ENCODE measurements at places on chromosomes 6 and 20.
A peak's percentile ranks its signal among the peaks of the same experiment; 100 is the strongest.

DNA sequence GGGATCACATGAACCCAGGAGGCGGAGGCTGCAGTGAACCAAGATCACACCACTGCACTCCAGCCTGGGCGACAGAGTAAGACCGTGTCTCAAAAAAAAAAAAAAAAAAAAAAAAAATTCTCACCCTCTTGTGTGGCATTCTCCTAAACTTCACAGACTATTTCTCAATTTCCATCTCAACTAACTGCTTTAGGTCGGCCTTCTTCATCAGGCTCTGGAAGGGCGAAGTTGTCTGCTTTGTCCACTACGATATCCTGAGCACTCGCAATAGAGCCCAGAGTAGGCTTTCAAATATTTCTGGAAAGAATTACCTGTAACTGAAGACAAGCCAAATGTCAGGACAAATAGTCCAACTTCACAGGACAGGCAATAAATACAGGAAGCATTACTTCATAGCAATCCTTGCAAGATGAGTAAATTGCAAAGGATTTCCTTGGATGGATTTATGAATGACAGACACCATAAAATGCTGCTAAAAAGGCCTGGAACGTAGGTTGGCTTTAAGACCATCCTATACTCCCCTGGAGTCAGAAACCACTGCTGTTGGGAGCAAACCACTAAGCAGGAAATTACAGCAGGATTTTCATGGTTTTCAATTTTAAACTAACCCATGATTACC is 116.3 kb upstream of the SLC2A12 start:
- DNase-seq, result no peak

DNA sequence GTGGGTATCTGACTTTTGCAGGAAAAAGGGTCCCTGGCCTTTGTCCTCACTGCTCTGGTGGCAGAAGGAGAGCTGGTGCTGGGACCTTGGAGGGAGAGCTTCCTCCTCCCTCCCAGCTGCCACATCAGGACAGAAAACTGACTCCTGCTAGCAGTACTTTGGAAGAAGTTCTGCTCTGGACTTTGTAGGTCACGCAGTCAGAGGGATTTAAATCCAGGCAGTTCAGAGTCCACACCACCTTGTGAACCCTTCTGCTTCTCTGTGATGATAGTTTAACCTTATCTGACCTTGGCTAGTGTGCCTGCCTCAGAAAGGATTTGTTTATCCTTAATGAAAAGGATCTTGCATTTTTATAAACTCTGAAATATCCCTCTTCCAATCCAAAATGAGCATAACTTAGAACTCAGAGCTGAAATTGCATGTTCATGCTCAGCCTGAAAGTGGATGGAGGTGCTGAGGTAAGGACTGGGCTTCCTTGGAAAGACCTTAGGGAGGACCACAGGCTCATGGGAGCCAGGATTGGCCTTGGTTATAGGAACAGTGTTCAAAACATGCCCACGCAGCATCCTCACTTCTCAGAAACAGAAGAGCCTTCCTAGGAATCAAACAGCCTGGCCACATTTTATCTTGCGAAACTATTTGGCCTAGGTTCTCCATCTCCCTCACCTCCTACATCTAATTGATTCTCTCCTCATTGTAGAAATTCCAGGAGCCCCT is 123.9 kb upstream of the SASH1 start:
- DNase-seq, result no peak

DNA sequence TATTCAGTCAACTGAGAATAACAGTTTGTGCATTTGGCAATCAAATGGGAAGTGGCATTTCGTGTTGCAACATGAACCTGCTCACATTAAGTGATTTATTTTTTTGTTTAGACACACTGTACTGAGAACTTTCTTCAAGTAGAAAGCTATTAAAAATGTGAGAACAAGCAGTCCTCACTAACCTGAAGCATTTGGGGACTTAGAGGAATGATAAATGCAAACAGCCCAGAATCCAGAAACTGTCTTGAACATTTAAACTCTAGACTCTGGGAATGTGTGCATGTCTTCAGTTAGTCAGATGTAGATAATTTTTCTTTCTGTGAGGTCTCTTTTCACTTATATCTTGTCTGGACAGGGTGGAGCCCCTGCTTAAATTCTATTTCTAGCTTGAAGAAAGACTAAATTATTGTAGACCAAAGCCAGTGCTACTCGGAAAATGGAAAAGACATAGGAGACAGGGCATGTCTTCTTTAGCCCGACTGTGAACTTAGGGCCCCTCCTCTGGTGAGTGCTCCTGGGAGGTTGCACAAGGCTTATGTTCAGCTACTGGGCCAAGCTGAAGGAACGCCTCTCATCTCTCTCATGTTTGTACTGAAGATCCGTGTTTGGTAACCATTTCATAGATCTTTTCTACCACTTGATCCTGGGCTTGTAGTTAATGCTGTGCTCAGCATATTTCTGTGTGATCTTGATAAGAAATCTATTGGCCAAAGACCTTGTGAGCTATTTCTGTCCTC is 70.1 kb downstream of the SLX4IP start:
- peak; percentile 10 for DNase-seq

- DNase-seq, result no peak
These were observed 19.1 kb upstream of the LOC128125822 start for GRCh38 chr6:63553208-63553607.

DNA sequence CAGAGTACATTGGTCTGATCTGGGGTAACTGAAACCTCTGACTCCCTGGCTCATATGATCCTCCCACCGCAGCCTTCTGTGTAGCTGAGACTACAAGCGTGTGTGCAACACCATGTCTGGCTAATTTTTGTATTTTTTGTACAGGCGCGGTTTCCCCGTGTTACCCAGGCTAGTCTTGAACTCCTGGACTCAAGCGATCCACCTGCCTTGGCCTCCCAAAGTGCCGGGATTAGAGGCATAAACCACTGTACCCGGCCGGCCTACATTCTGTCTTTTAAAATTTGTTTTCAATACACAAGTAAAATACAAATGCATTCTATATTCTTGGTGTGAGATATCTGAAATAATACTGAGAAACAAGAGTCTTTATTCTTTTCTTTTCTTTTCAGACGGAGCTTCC is 1.7 kb upstream of the CBFA2T2 start:
- no peak for DNase-seq

DNA sequence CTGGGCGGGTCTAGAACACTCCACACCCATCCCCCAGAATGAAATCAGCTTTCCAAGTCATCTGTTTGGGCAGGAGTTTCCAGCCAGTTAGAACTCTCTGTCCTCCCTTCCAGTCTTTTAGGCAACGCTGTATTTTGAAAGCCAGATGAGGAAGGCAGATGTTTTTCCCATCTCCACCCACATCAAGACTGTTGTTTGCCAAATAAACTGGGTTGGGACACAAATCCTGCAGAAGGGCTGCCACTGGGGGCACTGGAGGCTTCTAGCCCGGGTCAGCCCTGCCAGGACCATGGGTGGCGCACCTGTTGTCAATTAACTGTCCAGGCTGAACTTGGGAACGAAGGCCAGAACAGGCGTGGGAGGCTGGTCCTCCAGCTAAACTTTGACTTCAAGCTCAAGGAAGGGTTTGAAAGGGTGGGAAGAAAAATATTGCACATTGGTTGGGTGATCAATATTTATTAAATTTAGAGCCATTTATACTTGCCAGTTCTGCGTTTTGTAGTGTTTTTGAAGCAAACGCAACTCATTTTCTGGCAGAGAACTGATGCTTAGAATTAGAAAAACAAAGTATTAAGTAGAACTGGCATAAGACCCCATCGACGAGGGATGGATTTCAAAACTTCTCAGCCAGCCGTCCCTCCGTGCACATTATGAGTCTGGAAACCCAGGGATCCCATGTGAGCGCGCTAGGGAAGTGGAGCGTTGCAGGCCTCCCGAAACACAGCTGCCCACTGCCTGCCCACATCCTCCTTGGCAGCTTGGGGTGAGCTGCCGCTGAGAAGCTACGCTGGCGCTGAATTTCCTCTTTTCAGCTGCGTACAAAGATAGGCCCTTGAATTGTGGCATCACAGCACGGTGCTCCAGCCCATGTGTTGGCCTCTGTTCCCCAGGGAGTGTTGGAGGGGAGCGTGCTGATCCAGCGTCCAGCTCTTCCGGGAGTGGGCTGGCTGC is 297.4 kb downstream of the QKI start:
- peak; percentile 95 for DNase-seq

GRCh38 chr6:20722455-20722854 is 188.2 kb downstream of the CDKAL1 start:
- DNase-seq, result no peak

GRCh38 chr6:2204272-2204671 is 41.1 kb downstream of the GMDS start:
- no peak for DNase-seq

- no peak for DNase-seq
These were observed 467.1 kb downstream of the HDGFL1 start for GRCh38 chr6:23036406-23036983.

DNA sequence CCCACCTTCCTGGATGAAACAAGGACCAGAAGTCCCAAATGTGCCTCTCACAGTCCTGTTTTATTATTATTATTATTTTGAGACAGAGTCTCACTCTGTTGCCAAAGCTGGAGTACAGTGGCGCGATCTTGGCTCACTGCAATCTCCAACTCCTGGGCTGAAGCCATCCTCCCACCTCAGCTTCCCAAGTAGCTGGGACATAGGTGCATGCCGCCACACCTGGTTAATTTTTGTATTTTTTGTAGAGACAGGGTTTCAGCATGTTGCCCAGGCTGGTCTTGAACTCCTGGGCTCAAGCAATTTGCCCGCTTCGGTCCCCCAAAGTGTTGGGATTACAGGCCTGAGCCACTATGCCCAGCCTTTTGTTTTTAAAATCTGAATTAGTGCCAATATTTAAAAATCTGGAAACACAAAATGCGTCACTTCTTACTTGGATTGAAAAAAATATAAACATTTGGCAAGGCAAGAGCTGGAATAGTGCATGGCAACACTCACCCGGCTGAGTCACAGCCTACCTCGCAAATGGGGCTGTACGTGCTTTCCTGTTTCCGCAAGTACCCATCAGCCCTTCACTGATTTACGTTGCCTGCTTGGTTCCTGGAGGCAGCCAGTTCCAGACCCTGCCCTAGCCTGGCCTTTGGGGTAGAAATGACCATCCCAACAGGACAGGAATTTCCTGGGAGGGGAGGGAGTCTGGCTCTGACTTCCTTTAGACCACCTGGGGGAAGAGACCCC is 6.3 kb downstream of the SDCBP2 start:
- DNase-seq, result no peak

GRCh38 chr6:131660195-131660594 is 23.1 kb downstream of the ENPP3 start:
- DNase-seq, result peak; percentile 47

DNA sequence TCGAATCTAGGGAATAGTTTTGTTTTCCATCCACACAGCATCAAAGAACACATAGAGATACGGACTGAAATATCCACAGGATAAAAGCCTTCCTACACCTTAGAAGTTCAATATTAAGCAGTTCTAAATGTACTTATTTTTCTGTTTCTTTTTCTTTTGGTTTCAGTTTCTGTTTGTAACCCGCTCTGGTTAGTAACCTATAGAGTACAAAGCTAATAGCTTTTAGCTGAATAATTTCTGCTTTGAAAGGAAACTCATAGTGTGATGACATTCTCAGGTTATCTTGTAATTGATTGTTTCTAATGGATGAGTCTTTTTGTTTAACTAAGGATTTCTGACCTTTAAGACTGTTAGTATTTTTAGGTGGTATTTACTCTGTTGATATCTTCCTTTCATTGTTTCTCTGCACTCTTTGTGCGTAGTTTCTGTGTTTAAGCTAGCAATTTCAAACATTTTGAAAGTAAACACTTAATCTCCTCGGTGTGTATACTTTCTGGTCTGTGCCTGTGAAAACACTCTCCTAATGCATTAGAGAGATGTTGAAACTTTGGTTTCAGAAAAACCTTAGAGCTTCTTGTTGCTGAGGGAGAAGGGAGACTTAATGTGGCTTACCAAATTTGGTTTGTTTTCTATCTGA is 385.5 kb downstream of the HDGFL1 start:
- DNase-seq, result no peak

GRCh38 chr6:81158956-81159355 is 593.5 kb downstream of the TENT5A start:
- DNase-seq, result no peak

DNA sequence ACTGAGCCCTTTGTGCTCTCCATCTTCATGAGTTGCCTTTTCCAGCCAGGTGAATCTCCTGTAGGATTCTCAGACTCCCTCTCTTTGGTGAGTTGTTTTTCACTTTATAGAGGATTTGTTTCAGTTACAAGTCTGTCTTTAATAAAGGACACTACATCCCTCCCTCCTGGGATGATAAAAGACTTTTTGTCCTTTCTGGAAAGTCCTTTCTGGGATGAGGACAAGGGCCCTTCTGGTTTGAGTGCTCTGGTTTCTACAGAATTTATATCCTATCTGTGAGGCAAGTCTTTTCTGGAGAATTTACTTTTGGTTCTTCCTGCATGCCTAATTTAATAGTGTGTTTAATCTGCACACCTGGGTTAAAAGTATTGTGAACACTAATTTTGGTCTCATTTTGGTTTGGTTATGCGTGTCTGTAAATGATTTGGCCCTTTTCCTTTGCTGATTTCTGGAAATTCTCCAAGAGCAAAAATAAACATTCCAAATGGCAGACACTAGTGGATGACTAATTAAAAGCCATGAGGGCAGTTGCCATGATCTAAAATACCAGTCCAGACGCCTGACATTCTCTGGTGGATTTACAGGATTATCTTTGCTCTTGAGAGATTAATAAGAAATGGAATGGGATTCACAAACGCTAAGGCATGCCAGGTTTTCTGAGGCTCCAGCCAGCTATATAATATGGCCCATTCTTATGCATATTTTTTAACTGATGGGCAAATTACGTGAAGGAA is 44.8 kb downstream of the TCP11 start:
- DNase-seq, result no peak

- DNase-seq, result no peak
These were observed 810.7 kb downstream of the MAFB start for GRCh38 chr20:39878320-39878719.

- DNase-seq, result no peak
These were observed 261.2 kb upstream of the MARCKS start for GRCh38 chr6:113595911-113596376.

DNA sequence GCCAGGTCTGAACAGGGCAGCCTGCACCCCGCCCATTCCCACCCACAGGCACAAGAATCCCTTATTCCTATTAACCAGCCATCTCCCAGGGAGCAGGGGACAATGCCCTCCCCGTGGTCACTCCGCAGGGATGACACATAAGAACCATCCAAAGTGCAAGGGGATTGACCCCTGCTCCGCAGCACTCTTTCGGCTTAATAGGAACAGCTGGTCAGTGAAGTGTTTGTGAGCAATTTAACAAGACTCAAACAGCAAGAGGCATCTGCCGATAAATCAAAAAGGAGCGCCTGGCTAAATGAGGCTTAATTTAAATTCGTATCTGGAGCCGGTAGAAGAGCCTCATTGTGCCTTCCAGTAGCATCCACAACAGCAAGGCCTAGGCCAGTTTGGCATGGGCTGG is 389.4 kb downstream of the RNGTT start:
- no peak for DNase-seq

- no peak for DNase-seq
These were observed 25.2 kb downstream of the DLL1 start for GRCh38 chr6:170265655-170266054.

DNA sequence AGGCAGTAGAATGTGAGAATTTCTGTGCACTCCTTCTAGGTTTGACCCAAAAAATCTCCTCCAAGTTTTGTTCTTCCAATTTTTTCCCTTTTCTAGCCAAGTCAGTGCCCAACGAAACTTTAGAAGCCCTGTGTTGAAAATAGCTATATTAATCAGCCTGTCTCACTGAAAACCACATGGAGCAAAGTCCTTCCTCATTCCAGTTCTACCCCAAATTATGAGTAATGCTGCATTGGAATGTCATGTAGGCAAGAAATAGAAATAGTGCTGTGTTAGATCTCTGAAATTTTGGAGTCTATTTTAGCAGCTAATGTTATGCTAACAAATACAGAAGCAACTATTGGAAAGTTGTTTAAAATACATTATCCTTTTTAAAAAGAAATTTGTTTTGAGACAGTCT is 725.5 kb downstream of the TBC1D32 start:
- peak; percentile 5 for DNase-seq

Measured in Kasumi-1 (cell line).